ENCODE measurements at places on chromosomes 3 and 15. TPM values are rescaled to one million over a fixed set of nuclear protein-coding genes. Genes with fewer than 3 reads are reported as not detected.

Gene GPX1
- 386 TPM for total RNA-seq

Gene PLXNA1
- total RNA-seq = 83.1 TPM

Gene TMEM45A
- total RNA-seq = 21.6 TPM

Gene PYGO1
- total RNA-seq = 3.9 TPM

Gene TARS3
- total RNA-seq = 4.6 TPM

Gene ALDH1L1
- 46.9 TPM for total RNA-seq

Gene RNU5B-1
- total RNA-seq = not detected

Gene CPOX
- 30.4 TPM for total RNA-seq

Gene CD80
- not detected for total RNA-seq

Gene MYZAP
- 5.9 TPM for total RNA-seq

Gene KLHL40
- not detected for total RNA-seq

Gene SPATA12
- 0.57 TPM for total RNA-seq

DNA sequence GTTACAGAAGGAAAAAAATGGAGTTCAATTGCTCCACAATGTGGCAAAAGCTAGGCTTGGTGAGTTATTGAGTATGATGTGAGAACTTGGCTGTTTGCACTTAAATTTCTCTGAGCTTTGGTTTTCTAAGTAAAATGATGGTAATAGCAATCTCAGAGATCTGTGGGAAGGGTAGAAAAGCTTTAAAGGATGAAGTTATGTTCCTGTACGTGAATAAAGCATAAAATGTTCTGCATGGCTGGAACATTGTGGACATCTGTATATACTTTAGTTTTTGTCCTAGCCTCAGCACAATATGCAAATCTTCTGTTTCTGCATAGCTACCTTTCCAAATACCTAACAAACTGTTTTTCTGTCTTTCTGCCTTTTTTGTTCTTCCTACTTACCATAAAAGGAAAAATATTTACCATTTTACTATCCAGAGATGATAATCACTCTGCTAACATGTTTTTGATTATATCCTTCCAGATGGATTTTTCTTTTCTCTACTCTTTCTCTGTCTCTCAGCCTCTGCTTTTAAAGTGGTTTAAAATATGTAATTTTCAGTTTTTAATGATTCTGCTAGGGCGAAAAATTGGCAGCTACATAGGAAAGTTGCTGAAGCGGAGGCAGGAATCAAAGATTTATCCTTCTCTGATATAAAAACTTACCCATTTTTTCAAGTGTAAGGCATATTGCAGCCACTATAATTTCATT is 188.1 kb downstream of the FNDC3B start:
- DNase-seq = no peak
- H3K4me3 ChIP-seq = no peak overlapping the region
- no peak overlapping the region for H3K27ac ChIP-seq
- no peaks in the 10 kb centered on the region for H3K27me3 ChIP-seq

- no peak for DNase-seq
- peaks cover 35% of the 10 kb centered on the region for H3K27me3 ChIP-seq
- no peak overlapping the region for H3K4me3 ChIP-seq
- no peaks in the 10 kb centered on the region for H3K4me1 ChIP-seq
- H3K36me3 ChIP-seq = no peaks in the 10 kb centered on the region
Observed at GRCh38 chr3:127441764-127442163, 148.8 kb downstream of the TPRA1 start.

- DNase-seq = peak; percentile 97
- H3K27ac ChIP-seq = peak overlapping the region; percentile 100
- peak overlapping the region; percentile 47 for H3K4me3 ChIP-seq
- no peaks in the 10 kb centered on the region for H3K36me3 ChIP-seq
Observed at GRCh38 chr15:62896969-62897486, 145.5 kb upstream of the TPM1 start.

DNA sequence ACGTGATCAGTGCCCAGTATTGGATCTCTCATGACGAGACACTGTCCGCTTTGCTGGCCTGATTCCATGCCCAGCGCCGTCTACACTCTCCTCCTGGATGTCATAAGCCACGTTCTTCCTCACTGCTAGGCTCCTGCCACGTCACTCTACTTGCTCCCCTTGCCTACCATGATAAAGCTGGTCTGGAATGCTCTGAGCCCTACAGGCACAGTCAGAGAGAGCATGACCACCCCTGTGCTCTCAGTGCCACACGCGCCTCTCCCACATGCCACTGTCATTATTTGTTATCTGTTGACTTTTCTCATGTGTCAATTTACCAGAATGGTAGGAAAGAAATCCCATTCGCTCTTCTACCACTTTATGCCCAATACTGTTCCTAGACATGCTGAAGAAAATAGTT is 148.6 kb downstream of the ANO10 start:
- H3K27me3 ChIP-seq = no peaks in the 10 kb centered on the region
- H3K4me3 ChIP-seq = no peak overlapping the region
- no peak overlapping the region for H3K27ac ChIP-seq

DNA sequence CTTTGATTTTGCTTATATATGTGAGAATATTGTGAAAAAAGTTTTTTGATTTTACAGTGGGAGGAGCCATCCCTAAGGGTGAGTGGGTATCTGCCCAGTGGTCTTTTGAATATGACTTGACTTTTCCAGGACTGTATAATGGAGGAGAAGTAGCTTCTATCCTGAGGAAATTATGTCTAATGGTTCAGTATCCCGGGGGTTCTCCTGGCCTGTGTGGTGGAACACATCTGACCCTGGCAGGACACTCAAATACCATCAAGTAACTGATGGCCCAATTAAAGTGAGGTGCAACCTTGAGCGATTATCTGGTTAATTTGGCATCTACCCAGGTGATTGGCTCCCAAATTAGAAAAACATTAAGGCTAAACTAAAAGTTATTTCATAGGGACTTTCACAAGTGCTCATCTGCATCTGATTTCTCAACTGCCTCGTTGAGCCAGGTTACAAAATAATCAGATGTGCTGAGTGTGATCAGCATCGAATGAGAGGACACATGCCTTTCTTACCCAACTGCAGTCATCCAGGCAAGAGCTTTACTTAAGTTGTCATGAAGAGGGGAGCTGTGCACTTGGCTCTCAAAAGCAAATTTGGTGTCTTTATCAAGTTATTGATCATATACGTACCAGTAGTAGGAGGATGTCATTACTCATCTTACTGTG is 201.4 kb downstream of the IL5RA start:
- no peak overlapping the region for H3K27ac ChIP-seq
- no peak for DNase-seq
- H3K4me1 ChIP-seq = no peaks in the 10 kb centered on the region
- no peaks in the 10 kb centered on the region for H3K36me3 ChIP-seq
- H3K4me3 ChIP-seq = no peak overlapping the region

GRCh38 chr3:182637350-182638110 is 155.8 kb upstream of the ATP11B start:
- DNase-seq = no peak
- no peaks in the 10 kb centered on the region for H3K27me3 ChIP-seq
- H3K4me3 ChIP-seq = no peak overlapping the region
- no peaks in the 10 kb centered on the region for H3K36me3 ChIP-seq

DNA sequence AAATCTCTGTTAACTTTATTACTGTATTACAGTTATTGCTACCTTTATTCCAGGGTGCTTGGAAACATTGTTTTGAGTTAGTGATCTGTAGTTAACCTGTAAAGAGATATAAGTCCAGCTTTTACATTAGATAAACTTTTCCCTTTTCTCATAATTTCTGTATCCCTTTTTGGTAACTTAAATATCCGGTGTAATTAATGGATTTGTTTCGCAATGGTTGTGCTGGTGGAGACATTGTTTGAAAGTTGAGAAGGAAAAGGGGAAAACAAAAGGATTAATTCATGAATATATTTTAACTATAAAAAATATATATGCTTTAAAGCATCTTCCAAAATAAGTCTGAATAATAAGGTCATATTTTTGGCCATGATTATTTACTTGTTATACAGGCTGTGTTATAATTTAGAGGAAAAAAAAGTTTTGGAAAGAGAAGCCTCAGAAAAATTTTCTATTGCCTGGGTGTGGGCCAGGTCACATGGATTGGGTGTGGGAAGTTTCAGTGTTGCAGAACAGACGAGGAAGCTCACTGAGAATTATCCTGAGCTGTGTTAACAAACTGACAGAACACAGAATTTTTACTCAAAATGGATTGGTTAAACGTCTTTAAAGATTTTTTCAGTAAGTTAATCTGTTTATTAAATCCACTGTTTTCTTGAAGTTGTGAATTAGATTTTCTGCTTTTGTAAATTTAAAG is 27.7 kb upstream of the IL20RB start:
- H3K27me3 ChIP-seq = no peaks in the 10 kb centered on the region
- no peak overlapping the region for H3K27ac ChIP-seq
- H3K36me3 ChIP-seq = no peaks in the 10 kb centered on the region
- H3K4me3 ChIP-seq = no peak overlapping the region
- H3K4me1 ChIP-seq = 0 out of 2 replicates have a peak, but pooled peaks cover 5% of the 10 kb centered on the region
- DNase-seq = no peak

GRCh38 chr3:23830869-23831484 is 25.2 kb downstream of the UBE2E1 start:
- no peak for DNase-seq
- H3K27ac ChIP-seq = peak overlapping the region; percentile 30
- H3K27me3 ChIP-seq = no peaks in the 10 kb centered on the region
- H3K36me3 ChIP-seq = 0 out of 2 replicates have a peak, but pooled peaks cover 8% of the 10 kb centered on the region
- H3K4me1 ChIP-seq = no peaks in the 10 kb centered on the region

- H3K4me1 ChIP-seq = no peaks in the 10 kb centered on the region
- H3K27ac ChIP-seq = no peak overlapping the region
- no peak overlapping the region for H3K4me3 ChIP-seq
- no peak for DNase-seq
Observed at GRCh38 chr15:78110916-78111475, 18.6 kb downstream of the SH2D7 start.

GRCh38 chr15:49468481-49468839 is 45.4 kb downstream of the FGF7 start:
- no peak overlapping the region for H3K4me3 ChIP-seq
- no peaks in the 10 kb centered on the region for H3K4me1 ChIP-seq
- H3K27me3 ChIP-seq = no peaks in the 10 kb centered on the region
- no peak overlapping the region for H3K27ac ChIP-seq
- DNase-seq = no peak

DNA sequence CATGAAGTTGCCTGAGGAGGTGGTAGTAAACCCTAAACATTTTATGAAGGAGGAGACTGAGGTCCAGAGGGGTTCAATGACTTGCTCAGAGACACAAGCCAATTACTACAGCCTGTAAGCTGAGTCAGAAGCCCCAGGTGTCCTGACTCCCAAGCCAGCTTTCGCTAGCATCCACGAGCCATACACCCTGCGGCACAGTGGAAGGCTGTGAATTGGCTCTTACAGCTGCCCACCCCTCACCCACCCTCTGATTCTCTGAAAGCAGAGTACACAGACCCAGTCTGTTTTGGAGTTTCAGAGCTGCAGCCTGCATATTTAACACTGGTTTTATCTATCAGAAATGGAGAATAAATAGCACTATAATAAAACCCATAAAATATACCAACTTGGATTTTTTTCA is 253.4 kb downstream of the IGSF11 start:
- H3K36me3 ChIP-seq = no peaks in the 10 kb centered on the region
- no peaks in the 10 kb centered on the region for H3K27me3 ChIP-seq
- no peak overlapping the region for H3K4me3 ChIP-seq
- H3K4me1 ChIP-seq = no peaks in the 10 kb centered on the region
- no peak overlapping the region for H3K27ac ChIP-seq
- DNase-seq = no peak

- no peaks in the 10 kb centered on the region for H3K36me3 ChIP-seq
- H3K4me3 ChIP-seq = no peak overlapping the region
- no peak overlapping the region for H3K27ac ChIP-seq
- H3K4me1 ChIP-seq = no peaks in the 10 kb centered on the region
Observed at GRCh38 chr15:65926899-65927298, 57.6 kb downstream of the RAB11A start.

Data from PC-9 (cell line).